ENCODE measurements at places on chromosomes 16 and 17.

DNA sequence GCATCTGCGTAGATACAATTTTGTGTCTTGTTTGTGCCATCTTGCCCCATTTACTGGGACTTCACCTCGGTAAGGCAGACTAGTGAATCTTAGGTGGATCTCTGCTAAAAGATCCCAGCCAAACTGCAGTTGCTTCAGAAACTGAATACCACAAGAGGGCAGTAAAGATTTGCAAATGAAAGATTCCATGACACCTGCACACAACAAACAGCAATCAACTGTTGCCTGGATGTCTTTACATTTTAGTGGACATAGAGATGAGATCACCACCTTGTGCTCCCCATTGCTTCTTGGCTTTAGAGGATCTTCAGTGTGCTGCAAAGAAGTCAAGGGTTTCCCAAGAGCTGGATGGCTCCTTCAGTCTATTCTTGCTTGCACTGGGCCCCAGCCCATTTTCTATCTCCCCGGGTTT lies 119.2 kb upstream of the CACNG5 start:
- no peak for DNase-seq

DNA sequence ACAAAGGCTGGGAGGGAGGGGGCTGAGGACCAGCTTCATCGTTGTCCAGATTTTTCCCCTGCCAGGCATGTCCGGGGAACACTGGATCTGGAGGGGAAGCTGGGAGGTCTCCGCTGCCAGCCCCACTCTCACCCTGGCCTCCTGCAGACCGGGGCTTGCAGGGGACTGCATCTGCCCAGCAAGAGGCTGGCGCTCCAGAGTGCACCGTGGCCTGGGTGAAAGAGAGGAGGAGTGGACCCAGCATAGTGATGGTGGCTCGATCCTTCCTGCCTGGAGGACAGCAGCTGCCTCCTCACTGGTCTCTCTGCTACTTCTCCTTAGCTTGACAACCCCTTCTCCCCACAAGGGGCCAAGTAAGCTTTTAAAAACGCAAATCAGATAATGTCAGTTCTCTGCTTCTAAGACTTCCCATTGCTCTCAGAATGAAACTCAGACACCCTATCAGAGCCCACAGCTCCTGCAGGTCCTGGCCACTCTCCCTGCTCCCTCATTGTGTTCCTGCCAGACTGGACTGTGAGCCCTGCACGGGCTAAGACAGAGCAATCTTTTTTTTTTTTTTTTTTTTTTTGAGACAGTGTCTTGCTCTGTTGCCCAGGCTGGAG lies 15.0 kb downstream of the CPNE2 start:
- DNase-seq = no peak

- no peak for DNase-seq
Measured at GRCh38 chr16:80208015-80208414, 332.8 kb upstream of the DYNLRB2 start.

- DNase-seq = no peak
Measured at GRCh38 chr17:151004-151403, 13.6 kb downstream of the SCGB1C2 start.

DNA sequence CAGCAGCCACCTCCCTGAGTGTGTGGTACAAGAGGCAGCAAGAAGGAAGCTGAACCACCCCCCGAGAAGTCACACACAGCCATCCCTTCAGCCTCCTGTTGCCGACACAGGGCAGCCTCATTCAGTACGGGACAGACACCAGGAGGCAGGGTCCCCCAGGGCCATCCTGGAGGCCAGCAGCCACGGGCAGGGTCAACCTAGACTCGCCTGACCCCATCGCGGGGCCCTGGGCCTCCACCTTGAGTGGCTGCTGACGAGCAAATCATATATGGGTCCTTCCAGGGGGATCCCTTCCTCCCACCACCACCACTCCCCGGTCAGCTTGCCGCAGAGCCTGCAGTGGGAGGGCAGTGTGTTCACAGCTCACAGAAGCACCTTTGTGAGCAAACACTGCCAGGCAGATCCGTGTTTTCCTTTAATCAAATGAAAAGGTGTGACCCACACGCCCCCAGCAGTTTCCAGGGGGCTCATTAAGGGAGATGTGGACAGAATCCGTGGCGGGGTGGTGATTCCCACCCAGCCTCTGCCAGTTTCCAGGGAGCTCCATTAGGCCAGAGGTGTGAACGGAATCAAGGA lies 5.6 kb upstream of the ACSF3 start:
- no peak for DNase-seq

- DNase-seq = no peak
Measured at GRCh38 chr16:86479419-86479818, 30.9 kb upstream of the FOXF1 start.

DNA sequence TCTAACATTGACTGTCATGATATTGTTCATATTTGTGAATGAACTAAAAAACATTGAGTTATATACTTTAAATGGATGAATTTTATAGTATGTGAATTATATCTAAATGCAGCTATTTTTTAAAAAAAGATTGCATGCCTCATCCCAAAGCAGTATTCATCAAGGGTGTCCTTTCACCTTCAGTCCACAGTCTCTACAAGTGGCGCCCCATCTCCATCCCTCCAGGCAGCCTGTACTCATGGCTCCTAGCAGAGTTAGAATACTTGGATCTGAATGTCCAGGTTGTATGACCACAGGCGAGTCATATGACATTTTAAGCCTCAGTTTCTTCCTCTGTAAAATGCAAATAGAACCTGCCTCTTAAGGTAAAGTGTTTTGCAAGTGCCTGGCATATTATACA lies 69.8 kb downstream of the TMEM100 start:
- no peak for DNase-seq

DNA sequence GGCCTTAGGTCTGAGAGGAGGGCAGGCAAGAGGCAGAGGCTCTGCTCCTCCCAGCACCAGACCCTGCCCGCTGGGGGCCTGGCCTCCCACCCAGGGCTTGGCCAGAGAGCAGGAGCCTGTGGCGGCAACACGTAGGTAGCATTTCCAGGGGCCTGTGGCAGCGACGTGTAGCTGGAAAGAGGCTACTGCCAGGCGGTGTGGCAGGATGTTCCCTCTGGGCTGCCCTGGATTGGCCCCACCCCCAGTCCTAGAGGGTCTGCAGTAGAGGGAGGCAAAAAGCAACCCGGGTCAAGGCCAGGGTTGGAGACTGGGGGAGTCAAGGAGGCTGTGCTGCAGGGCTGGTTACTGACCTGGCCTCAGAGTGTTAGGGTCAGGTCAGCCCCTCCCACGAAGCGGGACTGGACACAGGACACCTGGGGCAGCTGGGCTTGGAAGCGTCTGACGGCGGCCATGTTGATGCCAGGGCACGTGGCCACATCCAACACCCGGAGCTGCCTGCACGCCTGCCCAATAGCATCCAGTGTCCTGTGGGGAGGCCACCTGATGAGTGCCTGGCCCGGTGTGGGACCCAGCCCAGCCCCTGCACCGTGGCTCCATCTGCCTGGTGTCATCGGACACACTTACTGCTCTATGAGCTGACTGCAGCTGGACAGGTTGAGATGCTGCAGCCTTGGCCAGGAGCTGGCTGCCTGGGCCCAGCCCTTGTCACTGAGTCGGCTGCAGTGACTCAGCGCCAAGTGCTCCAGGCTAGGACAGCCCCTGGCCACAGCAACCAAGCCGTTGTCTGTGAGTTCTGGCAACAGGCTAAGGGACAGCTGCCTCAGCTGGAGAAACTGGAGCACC lies 8.5 kb downstream of the ELMO3 start:
- DNase-seq = no peak

DNA sequence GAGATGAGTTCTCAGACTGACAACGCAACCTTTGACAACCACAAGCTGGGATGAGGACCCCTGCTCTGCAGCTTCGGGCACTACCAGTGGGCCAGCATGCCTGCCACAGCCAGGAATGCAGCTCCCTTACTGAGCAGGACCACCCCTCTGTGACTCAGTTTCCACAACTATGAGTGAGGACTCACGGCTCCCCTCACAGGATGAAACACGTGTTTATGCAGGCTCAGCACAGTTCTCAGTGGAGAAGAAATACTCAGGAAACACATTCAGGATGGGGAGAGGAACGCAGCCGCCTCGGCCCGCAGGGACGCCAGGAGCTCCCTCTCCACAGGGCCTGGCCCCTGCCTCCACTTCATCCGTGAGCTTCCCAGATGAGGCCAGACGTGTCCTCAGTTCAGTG lies 14.1 kb downstream of the DNASE1 start:
- no peak for DNase-seq

GRCh38 chr17:74008196-74008595 lies 195.3 kb upstream of the RPL38 start:
- DNase-seq = no peak

GRCh38 chr16:9115277-9115676 lies 23.8 kb downstream of the HAPSTR1 start:
- no peak for DNase-seq

DNA sequence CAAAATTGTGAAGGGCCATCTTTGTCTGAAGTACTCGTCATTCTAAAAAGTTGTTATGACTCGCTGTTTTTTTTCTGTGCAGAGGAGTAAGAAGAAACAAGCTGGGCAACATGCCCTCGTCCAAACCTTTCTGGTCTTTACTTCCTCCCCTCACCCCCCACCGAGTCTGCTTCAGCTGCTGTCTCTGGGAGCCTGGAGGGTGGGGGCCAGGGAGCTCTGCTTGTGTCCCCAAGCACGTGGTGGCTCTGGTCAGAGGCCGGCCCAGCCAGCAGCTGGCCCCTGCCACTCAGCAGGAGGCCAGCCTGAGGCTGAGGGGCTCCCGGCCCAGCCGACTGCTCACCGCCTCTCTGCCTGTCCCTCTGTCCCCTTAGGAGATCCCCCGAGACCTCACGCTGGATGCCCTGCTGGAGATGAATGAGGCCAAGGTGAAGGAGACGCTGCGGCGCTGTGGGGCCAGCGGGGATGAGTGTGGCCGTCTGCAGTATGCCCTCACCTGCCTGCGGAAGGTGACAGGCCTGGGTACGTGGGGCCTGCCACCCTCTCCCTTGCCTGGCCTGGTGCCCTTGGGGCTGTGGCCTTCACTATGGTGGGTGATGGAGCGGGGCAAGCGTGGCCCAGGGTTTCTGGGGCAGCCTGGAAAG lies 53.7 kb upstream of the LGALS9 start:
- peak; percentile 34 for DNase-seq

DNA sequence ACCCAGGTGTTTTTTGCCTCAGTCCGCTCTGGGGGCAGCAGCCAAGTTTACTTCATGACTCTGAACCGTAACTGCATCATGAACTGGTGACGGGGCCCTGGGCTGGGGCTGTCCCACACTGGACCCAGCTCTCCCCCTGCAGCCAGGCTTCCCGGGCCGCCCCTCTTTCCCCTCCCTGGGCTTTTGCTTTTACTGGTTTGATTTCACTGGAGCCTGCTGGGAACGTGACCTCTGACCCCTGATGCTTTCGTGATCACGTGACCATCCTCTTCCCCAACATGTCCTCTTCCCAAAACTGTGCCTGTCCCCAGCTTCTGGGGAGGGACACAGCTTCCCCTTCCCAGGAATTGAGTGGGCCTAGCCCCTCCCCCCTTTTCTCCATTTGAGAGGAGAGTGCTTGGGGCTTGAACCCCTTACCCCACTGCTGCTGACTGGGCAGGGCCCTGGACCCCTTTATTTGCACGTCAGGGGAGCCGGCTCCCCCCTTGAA lies 2.1 kb upstream of the C17orf107 start:
- no peak for DNase-seq

DNA sequence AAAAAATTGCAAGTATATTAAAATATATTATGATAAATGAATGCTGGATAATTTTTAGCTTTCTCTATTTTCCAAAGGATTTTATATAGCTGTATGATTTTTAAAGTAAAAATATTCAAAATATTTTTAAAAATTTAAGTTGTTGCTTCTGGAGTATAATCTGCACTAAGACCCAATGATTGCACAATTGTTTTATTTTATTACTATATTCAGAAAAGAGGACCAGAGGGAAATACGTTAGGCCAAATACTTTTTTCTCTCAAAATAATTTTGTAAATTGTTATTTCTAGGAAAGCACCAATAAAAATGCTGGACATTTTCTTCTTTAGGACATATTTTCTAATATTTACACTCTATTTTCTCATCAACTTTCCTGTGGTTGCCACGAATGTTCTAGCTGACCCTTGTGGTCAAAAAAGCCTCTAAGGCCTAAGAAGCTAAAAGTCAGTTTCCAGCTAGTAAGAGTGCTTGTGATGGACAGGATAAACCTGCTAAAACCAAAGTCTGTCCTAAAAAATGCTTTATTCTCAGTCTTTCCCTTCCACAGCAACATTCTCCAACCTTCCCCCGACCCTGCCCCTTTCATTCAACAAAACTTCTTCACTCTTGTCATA lies 31.2 kb downstream of the MMD start:
- DNase-seq = no peak

DNA sequence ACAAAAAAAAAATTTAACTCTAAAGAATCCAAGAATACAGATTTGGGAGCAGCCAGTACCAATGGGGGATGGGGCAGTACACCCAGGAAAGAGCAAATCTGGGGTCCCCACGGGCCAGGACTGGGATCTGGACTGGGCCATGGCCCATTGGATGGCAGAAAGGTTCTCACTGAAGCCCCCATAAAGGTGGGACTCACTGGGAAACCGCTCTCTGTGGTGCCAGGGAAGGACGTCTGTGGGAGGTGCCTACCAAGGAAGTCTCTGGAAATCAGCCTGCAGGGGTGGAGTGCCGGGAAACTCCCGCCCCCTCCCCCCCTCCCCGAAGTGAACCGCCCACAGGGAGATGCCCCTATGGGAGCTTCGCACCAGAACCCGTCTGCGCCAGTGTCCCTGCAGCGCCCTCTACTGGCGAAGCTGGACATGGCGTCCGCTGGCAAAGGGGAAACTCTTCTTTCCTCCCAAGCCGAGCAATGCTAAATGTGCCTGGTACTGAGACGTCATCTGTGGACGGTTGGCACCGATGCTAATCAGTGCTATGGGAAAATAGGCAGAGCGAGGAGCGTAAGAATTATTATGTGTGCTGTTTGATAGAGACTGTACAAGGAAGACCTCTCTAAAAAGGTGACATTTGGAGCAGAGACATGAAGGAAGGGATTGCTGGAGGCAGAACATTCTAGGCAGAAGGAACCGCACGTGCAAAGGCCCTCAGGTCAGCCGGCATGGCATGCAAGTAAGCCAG lies 671.1 kb downstream of the WWOX start:
- DNase-seq = peak; percentile 60

DNA sequence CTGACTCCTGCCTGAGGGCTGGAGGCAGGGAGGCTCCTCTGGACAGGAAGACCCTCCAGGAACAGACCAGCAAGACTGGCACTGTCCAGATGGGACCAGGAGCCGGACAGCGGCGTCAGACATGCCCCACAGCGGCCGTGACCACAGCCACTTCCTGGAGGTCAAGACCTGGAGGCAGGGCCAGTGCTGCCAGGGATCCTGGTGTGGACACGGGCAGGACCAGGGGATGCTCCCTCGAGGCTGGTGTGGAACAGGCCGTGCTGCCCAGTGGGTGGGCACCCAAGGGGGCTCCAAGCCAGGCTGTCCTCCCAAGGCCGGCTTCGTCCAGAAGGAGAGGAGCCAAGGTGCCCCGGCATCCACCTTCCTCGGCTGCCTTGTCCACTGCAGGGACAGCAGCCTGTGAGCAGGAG lies 4.5 kb upstream of the CCDC57 start:
- no peak for DNase-seq

DNA sequence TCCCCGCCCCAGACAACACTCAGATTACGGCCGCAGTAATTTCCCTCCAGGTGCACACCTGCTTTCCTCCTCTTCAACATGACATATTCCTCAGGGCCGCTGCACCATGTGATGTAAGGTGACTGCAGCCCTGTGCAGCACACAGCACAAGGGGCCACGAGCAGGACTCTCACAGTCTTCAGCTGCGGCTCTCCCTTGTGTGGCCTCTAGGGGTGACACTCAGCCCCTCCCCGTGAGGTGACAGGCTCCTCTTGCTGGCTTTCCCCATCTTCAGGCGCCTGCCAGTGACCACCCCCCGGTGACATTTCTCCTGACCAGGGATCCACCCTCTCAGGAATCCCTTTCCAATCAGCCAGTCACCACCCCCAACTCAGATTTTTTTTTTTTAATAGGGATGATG lies 31.3 kb upstream of the ABCC3 start:
- DNase-seq = no peak
